ENCODE measurements at places on chromosomes 5 and 9. TPM values are rescaled to one million over a fixed set of nuclear protein-coding genes. Genes with fewer than 3 reads are reported as not detected.

FOXD4L3 gene
- 0.33 TPM for total RNA-seq

- no peak for DNase-seq
Observed at GRCh38 chr9:85108746-85109145, 439.2 kb downstream of the NTRK2 start.

DNA sequence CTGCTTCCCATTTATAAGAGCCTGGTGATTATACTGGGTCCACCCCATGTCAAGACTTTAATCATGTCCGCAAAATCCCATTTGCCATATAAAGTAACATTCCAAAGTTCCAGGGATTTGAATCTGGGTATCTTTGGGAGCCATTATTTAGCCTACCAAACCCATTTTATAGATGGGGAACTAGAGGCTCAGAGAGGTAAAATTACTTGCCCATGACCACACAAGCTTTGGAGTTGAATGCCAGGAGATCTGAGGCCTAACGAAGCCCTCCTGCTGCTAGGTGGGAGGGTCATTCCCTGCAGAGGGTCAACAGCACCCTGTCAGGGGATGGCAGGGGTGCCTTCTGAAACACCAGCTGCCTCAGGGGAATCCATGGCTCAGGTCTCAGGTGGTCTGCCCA is 13.0 kb upstream of the AKNA start:
- DNase-seq = no peak

DNA sequence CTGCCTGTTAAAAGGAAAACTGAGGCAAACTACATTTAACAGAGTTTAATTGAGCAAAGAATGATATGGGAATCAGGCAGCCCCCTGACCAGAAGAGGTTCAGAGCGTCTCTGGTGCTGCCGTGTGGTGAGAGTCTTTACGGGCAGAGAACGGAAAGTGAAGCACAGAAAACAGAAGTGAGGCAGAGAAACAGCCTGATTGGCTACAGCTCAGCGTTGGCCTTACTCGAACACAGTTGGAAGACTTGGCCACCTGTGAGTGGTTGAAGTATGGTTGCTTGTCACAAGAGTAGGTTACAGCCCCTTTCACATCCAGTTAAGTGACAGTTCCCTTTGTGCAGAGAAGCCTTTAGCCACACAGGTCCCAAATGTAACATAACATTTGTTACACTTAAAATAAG is 16.9 kb upstream of the FBP1 start:
- DNase-seq = peak; percentile 72

- DNase-seq = no peak
Observed at GRCh38 chr5:7518947-7519560, 123.1 kb downstream of the ADCY2 start.

DNA sequence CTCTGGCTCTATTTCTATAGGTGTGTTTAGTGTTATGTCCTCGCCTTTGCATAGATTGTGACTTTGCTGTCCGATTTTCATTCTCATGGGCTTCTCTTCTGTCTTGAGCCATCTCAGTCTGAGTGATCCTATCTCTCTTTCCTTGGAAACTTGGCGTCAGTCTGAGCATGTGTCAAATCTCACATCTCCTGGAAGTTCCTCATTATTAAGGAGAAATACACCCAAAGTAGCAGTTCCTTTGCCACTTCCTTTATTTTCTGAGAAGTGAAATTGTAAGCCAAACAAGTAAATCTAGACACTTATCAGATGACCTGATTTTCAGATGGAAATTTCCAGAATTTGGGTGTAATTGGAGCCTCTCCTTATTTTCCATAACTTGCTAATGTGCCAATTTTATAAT is 126.9 kb upstream of the ANKH start:
- DNase-seq = no peak

DNA sequence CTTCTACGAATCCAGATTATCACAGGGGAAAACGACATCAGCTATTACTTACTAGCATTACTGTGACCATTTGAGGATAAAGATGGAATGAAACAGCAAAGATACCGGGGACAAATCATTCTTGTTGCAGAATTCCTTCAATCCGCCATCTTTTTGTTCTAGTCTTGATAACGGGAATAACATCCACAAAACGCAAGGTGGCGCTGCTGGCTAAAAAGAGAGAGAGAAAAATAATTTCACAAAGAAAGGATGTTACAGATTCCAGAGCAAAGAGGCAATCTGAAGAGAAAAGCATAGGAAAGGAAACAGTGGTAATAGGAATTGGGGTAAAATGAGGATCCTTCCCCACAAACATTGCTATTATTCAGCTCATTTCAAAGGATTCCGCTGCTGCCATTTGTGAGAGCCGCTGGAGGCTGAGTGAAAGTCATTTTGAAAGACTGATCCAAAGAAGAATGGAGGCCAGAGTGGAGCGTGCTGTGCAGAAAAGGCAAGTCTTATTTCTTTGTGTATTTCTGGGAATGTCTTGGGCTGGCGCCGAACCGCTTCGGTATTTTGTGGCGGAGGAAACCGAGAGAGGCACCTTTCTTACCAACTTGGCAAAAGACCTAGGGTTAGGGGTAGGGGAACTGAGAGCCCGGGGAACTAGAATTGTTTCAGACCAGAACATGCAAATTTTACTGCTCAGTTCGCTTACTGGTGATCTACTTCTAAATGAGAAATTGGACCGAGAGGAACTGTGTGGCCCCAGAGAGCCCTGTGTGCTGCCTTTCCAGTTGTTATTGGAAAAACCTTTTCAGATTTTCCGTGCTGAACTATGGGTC is at the start of gene PCDHB7:
Gene PCDHB7, plus strand, starts transcription at position 264 of the 824 bp plus-strand sequence. Its CDS starts 192 bp downstream, at position 456.
- DNase-seq = no peak

AQP3 gene
- total RNA-seq = 196 TPM

DNA sequence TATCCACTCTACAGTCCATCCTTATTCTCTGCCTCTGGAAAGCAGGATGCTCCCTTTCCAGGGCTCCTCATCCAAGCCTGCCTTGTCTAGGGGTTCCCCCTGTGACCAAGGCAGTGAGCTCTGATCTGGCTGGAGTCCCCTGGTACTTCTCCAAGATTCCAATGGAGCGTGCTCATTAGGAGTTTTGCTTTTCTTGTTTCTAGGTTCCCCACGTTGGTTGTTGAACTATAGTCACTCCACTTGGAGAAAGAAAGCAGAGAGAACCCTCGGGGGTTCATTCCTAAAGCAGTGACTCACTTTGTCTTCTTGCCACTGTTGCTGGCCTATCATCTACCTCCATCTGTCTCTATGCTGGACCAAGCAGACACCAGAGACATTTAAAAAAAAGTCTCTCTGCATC is 192.6 kb downstream of the TLE4 start:
- no peak for DNase-seq

DNA sequence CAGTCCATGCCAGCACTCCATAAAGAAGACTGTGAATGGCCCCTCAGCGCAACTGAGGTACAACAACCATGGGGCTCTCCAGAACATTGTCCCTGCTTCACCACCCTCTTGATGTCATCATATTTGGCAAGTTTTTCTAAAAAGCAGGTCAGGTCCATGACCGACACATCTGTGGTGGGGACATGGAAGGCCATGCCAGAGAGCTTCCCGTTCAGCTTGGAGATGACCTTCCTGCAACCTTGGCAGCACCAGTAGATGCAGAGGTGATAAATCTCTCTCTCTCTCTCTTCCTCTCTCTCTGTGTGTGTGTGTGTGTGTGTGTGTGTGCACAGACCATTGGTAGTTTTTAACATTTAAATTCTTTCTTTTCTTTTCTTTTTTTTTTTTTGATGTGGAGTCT is 35.4 kb upstream of the AGXT2 start:
- DNase-seq = no peak

DNA sequence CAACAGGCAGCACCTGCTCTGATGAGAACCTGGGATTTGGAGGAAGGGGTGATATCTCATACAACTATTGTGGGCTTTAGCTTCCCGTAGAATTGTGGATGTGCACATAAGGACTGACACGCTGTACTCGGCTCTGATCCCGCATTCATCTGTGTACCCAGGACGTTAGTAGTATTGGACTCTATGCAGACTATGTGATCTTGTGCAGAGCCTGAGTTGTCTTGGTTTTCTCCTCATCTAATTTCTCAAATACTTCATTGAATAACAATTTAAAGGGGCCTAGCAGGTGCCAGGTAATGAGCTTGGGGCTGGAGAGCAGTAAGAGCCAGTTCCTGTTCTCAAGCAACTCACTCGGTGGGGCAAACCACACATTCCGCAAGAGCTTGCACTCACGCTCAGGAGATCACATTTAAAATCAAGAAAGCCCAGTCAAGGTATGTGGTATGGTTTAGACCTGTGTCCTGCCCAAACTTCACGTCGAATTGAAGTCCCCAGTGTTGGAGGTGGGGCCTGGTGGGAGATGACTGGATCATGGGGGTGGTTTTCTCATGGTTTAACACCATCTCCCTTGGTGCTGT is 14.8 kb downstream of the C5orf15 start:
- no peak for DNase-seq
